Upper lobe of left lung (tissue), 6 donors: ENCODE measurements at places on chromosomes 3 and 15. TPM values are rescaled to one million over a fixed set of nuclear protein-coding genes. Genes with fewer than 3 reads are reported as not detected.
A peak's percentile ranks its signal among the peaks of the same experiment; 100 is the strongest.

- no peak for DNase-seq
These were observed 20.8 kb downstream of the MED12L start for GRCh38 chr3:151106311-151106710.

GRCh38 chr15:31317421-31318327 is 9.0 kb upstream of the KLF13 start:
- DNase-seq, result no peak

Gene C3orf85
- not detected for total RNA-seq

DNA sequence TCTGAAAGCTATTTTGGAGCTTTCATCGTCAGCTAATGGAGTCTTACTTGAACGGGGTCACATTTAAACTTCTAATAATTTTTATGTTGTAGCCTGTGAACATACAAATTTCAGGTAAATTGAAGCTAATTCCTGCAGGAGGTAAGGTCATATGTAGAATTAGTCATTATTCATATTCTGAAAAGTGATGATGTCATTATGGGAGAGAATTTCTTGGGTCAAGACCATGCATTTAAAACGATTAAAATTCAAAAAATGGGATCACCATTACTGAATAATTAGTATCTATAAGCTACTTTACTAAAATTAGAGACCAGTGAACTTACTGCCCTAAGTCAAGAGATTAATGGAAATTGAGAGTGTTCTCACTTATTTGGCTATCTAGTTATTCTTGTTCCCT is 120.4 kb downstream of the CHL1 start:
- no peak for DNase-seq

Gene RASL12
- 33.3 TPM for total RNA-seq

Gene TM4SF1
- total RNA-seq, result 65.6 TPM

DNA sequence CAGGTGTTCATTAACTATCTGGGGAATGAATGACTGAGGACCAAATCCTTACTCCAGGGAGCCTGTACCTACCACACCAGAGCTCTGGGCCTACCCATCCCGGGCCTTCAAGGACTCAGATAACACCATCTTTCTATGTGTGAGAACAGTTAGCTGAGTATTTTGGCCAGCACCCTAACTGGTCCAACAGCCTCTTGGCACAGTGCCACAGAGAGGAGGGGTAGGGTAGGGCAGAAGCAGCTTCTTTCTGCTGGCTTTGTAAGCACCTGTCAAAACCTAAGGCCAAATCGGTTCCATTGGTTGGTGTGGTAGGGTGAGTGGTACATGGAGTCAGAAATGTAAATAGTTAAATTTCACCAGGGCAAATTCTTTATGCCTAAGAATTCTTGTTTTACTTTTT is 26.7 kb downstream of the ISL2 start:
- no peak for DNase-seq

- DNase-seq, result no peak
These were observed 54.7 kb downstream of the EEFSEC start for GRCh38 chr3:128207951-128208350.

DNA sequence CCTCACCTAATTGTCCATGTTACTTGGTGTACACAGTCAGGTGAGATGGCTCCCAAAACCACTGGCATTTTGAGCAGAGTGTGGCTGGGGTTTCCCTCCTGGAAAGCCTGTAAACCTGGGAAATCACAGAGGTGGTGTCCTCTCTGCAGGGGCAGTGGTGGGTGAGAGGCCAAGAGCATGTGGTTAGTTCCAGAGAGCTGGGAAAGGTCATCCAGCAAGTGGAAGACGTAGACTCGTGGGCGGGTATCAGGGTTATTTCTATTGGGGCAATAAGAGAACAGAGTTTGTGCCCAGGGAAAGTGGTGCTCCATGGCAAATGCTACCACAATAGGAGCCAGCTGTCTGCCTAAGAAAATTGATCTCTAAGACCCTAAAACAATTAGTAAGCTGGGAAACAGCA is 44.6 kb upstream of the LIMD1 start:
- no peak for DNase-seq

DNA sequence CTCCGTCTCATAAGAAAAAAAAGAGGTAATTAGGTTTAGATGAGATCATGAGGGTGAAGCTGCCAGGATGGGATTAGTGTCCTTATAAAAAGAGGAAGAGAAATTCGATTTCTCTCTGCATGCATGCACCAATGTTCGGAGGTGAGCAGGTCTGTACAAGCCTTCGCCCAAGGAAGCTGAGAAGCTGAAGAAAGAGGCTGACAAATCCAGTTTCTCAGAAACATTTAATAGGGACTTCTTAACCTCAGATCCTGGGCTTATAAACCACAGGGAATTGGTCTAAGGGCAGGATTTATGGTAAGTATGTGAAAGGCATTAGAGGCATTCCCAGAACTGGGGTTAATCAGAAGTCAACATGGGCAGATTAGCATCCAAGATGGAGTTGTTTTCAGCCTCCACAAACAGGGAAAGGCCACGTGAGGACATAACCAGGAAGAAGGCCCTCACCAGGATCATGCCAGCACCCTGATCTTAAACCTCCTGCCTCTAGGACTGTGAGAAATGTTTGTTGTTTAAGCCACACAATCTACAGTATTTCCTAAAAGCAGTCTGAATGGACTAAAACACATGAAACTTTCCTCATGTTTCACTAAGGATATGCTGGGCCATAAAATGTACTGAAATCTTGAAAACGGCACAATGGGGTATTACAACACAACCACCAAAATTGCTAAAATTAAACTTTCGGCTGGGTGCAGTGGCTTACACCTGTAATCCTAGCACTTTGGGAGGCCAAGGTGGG is 11.3 kb downstream of the SHISA5 start:
- DNase-seq, result no peak

DNA sequence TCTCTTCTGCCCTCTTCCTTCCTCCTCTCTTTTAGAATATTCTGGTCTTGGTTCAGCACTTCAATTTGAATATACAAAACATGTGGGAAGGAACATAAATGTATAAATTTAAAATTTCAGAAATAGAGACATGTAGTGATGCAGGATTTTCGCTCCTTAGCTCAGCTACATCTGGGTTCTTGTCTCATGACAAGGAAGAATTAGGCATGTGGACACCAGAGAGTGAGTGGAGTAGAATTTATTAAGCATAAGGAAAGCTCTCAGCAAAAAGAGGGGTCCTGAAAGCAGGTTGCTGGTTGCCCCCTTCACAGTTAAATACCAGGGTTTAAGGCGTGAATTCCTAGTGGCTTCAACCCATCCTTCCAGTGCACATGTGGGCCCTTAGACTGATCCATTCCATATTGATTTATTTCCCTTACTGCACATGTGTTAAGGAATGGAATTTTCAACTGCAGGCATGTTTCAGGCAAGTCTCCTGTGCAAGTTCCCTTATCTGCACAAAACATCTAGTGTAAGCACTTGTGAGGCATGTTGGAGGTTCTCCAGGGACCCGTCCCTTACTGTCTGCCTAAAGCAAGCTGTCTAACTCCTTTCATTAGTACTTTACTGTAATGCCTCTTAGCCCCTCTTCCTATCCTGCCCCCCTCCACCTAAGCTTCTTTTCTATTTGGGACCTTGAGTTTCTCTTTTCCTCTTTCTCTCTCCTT is 133.2 kb upstream of the STRIT1 start:
- DNase-seq, result peak; percentile 30

GRCh38 chr3:129855170-129855831 is 38.2 kb downstream of the TMCC1 start:
- no peak for DNase-seq

Gene NMNAT3
- 4.7 TPM for total RNA-seq

GRCh38 chr3:124615896-124616543 is 114.2 kb upstream of the UMPS start:
- no peak for DNase-seq

GRCh38 chr3:64871834-64872249 is 184.0 kb upstream of the ADAMTS9 start:
- DNase-seq, result no peak

DNA sequence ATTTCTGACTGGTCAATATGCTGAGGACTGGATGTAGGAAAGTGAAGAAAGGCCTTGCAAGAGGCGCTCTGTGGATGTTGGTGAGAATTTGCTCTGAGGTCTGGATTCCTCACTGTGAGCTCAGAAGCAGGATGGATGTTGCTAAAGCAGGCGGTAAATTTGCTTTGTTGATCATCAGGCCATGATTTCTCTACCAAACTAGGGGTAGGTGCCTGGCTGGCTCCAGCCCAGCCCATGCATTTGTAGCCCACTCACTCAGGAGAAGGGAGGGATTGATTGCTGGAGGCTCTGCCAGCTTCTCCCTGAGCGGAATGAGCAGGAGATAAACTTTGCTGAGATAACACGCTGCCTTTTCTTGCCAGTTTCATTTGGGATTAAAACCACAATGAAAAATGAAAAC is 44.3 kb upstream of the NTRK3 start:
- DNase-seq, result no peak

DNA sequence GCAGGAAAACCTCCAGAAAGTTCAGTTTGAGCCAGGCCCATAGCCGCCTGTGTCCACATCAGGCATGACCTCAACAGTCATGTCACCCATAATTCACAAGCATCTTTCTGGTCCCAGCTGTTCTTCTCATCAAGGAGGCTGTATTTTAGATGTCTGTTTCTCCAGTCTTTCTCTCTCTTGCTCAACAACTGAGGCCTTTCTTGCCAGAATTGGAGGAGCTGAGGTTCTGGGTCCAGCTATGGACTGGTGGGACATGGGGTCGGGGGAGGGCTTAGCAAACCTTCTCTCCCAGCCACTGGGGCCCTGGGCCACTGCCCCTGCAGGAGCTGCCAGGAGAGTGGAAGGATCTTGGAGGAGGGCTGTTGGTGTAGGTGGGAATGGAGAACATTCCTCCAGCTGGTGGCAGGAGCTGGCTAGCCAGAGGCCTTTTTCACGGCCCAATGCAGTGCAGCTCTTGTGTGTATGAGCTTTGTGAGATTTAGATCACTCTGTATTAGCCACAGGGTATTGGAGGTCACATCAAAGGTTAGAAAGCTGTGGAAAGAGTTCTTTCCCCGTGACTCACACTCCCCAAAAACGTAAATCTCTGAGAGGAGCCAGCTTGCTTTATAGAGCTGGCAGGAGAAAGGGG is 23.5 kb downstream of the MAGEF1 start:
- DNase-seq, result no peak

DNA sequence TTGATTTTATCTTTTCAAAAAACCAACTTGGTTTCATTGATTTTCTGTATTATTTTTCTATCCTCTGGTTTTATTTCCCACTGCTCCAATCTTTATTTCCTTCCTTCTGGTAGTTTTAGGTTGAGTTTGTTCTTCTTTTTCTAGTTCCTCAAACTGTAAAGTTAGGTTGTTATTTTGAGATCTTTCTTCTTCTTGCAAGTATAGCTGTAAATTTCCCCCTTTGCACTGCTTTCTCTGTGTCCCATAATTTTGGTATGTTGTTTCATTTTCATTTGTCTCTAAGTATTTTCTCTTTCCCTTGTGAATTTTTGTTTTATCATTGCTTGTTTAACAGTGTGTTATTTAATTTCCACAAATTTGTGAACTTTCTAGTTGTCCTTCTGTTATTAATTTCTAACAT is 120.0 kb downstream of the PLD1 start:
- no peak for DNase-seq

- peak; percentile 66 for DNase-seq
These were observed at the start of gene HHATL for GRCh38 chr3:42702066-42702951. Gene HHATL, minus strand, starts transcription at chr3:42702798. Its CDS starts 1,972 bp downstream, at chr3:42700826.

DNA sequence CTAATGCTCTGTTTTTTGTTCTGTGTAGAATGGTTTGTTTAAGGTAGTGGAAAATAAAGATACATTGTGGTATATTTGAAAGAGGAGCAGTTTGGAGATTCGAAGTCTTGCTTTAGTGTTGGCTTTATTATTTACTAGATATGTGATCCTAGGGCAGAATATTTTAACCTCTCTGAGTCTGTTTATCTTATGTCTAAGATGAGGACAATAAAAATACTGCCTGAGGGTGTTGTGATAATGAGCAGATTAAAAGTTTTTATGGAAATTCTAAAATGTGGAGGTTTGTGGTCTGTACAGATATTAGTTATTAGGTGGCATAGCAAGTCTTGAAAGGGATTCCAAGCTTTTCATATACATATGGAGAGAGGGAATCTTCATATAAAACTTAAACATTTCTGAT is 15.0 kb downstream of the TCF12 start:
- DNase-seq, result no peak

- peak; percentile 10 for DNase-seq
These were observed 41.9 kb upstream of the SLC41A3 start for GRCh38 chr3:126125781-126126251.

DNA sequence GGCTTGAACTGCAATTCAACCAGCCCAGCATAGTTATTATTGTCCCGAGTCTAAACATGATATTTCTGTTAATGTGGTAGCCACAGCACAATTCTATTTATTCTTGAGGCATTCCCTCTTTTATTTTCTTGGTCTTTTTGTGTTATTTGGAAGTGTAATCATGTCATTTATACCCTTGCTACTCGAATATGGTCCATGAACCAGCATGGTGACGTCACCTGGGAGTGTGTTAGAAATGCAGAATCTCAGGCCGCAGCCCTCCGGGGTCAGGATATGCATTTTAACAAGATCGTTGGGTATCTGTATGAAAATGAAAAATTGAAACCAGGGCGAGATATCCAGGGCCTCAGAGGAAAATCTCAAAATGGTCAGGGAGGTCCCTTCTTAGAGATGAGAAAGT is 165.0 kb upstream of the CTDSPL start:
- no peak for DNase-seq

Gene CPB1
- total RNA-seq, result 11.3 TPM

- DNase-seq, result no peak
These were observed 207.7 kb downstream of the SOX2 start for GRCh38 chr3:181919375-181919774.

Gene PARP15
- 7.4 TPM for total RNA-seq

DNA sequence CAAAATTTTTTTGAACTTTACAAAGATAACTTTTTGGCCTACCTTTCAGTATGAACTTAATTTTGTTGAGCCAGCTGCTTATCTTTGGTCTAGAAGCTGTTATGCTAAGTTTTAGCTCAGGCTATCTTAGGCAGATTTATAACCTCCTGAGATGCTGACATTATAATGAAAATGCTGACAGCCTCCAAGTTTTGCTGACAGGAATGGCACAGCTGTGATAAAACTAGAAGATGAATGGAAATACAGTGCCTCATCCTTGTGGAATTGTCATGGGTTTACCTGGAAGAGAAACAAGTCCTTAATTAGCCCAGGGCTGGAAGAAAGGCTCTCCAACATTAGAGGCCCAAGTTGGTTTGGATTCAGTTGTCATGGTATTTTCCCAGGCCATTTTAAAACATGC is 123.3 kb downstream of the OXSM start:
- DNase-seq, result no peak

Gene SOX2
- 0.57 TPM for total RNA-seq

Gene GRIP2
- total RNA-seq, result 0.46 TPM

DNA sequence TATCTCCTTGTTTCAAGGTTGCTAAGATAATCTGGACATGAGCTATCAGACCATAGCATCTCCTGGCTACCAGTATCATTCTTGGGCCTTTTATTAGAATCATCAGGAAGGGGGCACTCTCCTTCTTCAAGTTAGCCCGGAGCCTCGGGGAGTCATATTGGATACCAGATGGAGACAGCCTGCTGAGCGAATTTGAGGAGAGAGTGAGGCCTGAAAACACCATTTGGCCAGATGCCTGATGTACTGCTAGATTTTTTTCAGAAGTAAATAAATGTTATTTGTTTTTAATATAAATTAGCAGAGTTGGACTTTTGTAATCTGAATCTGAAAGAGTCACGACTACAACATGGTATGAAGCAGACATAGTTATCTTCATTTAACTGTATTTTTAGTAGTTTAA is 848.6 kb downstream of the IGSF11 start:
- DNase-seq, result no peak
